Stimulated activated CD4-positive, alpha-beta T cell treated with anti-CD3 and anti-CD28 coated beads, Interleukin-4, amount 100 ng/mL, for 4 hours (primary cell): ENCODE measurements at places on chromosomes 3 and 15.

DNA sequence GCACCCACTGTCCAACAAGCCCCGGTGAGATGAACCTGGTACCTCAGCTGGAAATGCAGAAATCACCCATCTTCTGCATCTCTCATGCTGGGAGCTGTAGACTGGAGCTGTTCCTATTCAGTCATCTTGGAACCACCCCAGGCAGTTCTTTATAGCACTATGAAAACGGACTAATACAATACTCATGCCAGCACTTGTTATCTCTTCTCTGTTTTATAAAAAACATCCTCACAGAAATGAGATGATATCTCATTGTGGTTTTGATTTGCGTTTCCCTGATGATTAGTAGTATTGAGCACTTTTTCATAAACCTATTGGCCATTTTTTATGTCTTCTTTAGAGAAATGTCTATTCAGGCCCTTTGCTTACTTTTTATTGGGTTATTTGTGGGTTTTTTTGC, 156.2 kb upstream of the ARPP21 start:
- DNase-seq: no peak

- no peak for DNase-seq
Measured at GRCh38 chr15:66477011-66477410, 20.6 kb downstream of the SNAPC5 start.

GRCh38 chr3:189576486-189576885, 54.7 kb upstream of the TP63 start:
- no peak for DNase-seq

DNA sequence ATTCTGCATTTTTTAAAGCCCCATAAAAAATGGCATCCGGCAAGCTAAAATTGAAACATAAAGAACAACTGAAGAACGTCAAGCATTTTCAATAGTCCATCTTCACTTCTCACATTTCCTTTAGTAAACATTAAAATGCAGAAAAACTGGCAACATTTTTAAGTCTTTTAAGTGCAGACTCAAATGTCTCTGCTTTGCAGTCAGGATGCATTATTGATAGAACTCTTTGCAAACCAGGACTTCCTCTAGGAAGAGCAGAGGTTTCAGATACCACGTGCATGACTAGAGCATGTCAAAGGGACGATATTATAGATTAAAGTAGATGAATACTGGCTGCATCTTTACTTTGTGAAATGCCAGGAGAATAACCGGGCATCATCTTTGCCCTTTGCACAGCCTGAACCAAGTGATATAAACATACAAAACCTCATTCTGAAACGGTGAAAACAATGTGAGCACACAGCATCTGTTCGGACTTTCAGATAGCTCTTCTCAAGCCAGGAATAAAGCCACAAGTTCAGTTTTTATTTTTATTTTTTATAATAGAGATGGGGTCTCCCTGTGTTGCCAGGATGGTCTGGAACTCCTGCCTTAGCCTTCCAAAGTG, 65.1 kb downstream of the LDHAL6B start:
- DNase-seq: no peak

DNA sequence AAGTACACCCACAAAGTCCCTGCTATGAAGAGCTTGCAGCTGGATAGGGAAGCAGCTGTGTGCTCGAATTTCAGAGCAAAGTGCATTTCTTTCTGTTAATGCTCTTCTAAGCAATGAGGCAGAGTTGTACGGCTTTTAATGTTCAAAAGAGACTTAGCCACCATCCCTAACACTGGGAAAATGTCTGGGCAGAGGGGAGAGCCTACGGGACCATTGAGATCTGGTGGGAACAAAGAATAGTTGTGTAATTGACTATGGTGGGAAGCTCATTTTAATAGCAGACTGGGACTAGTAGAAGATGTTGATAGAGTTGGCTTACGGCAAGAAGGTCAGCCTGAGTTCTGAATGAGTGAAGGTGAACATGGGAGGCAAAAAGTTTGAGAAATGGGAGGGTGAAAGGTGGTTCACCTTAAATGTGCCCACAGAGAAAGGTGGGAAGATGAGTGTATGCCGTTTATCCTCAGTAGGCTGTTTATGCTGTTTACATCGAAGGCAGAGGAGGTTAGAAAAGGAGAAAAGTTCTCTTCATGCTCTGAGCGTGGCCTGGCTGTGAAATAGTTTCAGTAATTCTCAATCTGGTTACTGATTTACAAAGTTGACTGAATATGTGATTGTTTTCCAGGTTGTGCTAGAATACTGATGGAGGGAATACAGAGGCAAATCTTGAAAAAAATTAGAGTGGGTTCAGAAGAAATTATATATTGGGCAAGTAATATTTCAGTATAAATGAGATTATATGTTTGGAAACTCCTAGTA, 22.9 kb upstream of the UTS2B start:
- DNase-seq: no peak

DNA sequence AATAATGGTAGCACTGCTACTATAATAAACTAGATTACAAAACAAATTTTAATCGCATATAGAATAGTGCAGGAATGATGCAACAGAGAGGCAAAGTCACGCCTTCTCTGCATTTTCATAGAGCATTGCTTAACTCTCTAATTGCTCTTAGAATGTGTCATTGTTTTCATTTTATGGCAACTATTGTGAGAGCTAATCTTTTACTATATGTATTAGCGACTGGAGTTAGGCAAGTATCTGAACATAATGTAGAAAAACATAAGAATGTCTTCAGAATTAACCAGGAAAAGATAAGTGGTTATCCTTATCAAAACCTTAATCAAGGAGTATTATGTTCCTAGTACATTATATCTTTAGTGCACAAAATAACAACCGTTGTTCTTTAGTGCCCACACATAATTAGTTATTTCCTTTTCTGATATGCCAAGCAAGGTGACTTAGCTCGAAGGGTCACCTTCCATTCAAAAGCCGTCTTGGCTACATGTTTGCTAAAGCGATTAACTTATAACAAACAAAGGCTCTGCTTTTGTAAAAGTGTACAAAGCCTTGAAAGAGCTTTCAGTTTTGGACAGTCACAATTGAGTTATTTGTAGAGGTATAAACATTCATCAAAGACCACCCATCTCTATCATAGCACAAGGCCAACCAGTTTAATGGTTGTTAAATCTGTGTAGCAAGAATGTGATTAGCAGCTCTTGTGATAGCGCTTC, 1328.9 kb downstream of the ROBO2 start:
- DNase-seq: no peak

DNA sequence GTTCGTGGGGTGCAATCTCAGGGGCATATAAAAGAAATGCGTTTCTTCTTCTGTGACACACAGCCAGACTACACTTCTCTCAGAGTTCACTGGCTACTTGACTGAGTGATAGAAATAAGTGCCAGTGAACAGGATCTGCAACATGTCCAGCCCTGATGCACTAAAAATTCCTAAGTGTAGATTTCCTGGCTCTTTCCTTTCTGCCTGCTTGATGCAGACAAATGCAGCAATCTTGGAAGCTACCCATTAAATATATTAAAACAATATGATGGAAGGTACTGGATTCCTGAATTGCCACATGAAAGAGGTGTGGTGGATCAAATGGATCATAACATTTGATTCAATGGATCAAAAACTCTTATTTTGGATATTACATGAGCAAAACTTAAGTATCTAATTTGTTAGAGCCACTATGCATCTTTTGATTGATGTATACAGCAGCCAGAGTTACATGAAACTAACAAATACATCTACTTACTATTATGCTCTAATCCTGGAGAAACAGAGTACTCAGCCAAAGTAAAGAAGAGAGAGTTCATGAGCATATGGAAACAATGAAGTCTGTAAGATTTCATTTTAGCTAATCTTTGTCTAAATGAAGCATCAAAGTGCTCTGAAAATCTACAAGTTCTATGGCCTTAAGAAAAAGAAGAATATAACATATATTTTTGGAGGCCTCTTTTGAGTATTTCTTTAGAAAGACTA, 222.6 kb downstream of the ZNF385D start:
- DNase-seq: no peak

GRCh38 chr15:71476823-71477222, 333.5 kb upstream of the NR2E3 start:
- DNase-seq: no peak

DNA sequence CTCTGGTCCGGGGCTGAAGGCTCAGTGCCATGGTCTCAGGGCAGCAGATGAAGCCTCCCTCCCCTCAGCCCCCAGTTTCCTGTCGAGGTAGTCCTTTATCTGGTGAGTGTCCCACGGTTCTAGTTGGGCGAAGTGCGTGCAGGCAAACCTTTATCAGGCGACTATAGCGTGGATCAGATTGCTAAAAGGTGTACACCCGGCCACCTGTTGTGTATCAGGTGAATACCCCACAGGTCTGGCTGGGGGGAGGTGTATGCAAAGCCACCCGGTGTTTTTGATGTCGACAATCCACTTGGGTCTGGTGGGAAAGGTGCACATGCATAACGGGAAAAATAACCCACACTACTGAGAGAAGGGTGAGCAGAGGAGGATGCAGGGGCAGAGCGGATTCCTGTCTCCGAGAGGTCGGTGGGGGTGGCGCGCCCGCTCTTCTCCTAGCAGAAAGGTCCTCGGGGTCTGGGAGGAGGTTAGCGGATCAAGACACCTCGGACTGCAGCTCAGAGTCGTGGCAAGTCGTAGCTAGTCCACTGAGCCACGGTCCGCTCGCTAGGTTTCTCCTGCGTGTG, 507 bp downstream of the SLC12A6 start:
- peak; percentile 14 for DNase-seq

- no peak for DNase-seq
Measured at GRCh38 chr3:16067837-16068471, 106.5 kb upstream of the GALNT15 start.

- no peak for DNase-seq
Measured at GRCh38 chr3:57805266-57805665, 49.2 kb downstream of the SLMAP start.

DNA sequence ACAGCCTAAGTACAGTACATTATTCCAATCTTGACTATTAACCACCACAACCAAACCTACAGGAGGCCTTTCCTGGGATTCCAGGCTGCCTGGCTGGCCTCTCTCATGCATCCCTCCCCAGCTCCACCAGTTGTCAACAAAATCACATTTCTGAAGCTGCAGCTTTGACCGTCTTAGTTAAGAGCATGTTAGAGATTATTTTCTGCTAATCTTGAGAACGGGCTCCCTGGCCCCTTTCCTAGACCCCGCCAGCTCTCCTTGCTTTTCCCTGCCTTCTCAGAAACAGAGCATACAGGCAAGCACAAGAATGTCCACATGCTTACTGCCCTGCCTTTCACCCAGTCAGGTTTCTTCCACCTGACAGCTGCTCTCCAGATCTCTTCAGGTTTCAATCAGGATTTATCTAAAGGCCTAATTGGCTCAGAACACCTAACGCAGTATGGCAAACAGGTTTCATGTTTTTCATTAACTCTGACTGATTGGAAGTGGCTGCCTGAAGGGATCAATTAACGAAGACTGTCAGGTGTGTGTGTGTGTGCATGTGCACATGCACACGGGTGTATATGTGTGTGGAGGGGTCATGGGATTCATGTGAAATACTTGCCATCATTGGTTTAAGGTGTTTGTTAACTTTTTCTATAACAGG, 12.3 kb downstream of the KY start:
- no peak for DNase-seq

- no peak for DNase-seq
Measured at GRCh38 chr3:127171320-127171719, 21.6 kb upstream of the PRR23E start.

DNA sequence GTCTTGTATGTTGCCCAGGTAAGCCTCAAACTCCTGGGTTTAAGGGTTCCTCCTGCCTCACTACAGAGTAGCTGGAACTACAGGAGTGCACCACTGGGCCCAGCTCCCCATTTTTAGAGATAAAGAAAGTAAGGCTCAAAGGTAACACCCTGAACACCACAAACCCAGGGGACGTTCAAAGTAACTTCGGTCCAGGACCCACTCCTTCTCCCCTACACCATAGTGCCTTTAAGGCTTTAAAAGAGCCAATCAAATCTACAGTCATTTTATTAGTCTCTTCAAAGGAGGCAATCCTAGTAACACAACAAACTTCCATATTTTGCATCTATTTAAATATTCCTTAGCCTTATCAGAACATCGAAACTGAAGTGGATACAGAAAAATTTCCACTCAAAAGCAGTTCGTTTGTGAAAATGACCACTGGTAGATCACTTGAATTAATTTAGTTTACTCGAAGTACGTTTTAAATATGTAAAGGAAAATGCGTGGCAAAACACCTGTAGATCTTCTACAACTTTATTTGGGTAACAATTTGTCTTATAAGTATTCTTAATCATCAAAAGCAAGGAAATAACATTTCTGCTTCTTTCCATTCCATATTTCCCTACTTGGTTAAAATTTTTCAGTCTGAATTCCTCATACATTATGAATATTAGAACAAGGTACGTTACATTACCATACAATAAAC, 1.8 kb downstream of the STAG1 start:
- DNase-seq: no peak

GRCh38 chr15:62608369-62608768, 434.2 kb upstream of the TPM1 start:
- DNase-seq: no peak

DNA sequence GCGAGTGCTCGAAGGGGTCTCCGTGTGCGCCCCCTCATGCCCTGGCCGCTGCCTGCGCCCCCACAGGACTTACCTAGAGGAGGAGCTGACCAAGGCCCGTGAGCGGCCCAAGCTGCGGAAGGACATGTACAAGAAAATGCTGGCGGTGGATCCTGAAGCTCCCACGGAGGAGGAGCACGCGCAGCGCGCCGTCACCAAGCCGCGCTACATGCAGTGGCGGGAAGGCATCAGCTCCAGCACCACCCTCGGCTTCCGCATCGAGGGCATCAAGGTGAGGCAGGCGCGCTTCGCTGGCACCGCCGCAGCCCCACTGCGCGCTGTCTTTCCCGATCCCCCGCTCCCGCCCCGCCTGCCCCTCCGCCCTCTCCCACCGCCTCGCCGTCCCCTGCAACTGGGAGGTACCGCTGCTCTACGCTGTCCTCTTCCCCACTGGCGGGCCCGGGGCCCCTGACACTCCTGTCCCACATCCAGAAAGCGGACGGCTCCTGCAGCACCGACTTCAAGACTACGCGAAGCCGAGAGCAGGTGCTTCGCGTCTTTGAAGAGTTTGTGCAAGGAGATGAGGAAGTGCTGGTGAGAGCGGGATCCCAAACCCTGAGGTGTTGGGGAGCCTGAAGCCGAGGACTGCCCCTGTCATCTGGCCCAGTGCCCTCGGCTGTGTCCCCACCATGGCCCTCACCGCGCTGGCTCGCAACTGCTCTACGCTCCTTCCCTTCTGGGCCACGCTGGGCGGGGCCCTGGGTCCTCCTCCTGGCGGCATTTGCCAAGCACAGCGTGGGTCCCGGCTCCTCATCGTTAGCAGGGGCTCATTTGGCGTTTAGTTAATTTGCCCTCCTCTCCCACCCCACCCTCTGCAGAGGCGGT, 8.5 kb downstream of the ITPKA start:
- DNase-seq: peak; percentile 38

- DNase-seq: no peak
Measured at GRCh38 chr15:79064496-79064895, 26.1 kb downstream of the RASGRF1 start.

- no peak for DNase-seq
Measured at GRCh38 chr15:98715890-98716443, 67.6 kb downstream of the IGF1R start.

- DNase-seq: no peak
Measured at GRCh38 chr15:39752991-39753390, 29.6 kb downstream of the FSIP1 start.

- no peak for DNase-seq
Measured at GRCh38 chr15:41042851-41043250, 73.2 kb downstream of the INO80 start.
